ENCODE measurements at places on chromosomes 13 and 19. TPM values are rescaled to one million over a fixed set of nuclear protein-coding genes. Genes with fewer than 3 reads are reported as not detected.
A peak's percentile ranks its signal among the peaks of the same experiment; 100 is the strongest.

DNA sequence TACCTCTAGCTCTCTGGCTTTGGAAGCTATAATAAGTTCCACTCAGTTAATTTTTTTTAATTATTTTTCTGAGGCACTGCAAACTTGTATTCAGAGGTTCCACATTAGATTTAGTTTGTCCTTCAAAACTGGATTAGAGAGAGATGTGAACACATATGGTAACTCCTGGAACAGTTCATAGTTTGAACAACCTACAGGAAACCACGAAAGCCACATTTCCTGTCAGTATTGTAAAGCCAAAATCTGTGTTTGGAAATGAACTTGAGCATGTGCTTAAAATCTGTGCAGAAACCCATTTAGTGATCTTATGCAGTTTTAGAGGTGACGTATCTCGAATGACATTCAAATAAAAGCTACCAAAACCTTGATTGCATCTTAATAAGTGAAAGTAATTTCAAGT is 1952.0 kb downstream of the OLFM4 start:
- DNase-seq, result no peak

PEX11G gene
- total RNA-seq, result 2.3 TPM

DNA sequence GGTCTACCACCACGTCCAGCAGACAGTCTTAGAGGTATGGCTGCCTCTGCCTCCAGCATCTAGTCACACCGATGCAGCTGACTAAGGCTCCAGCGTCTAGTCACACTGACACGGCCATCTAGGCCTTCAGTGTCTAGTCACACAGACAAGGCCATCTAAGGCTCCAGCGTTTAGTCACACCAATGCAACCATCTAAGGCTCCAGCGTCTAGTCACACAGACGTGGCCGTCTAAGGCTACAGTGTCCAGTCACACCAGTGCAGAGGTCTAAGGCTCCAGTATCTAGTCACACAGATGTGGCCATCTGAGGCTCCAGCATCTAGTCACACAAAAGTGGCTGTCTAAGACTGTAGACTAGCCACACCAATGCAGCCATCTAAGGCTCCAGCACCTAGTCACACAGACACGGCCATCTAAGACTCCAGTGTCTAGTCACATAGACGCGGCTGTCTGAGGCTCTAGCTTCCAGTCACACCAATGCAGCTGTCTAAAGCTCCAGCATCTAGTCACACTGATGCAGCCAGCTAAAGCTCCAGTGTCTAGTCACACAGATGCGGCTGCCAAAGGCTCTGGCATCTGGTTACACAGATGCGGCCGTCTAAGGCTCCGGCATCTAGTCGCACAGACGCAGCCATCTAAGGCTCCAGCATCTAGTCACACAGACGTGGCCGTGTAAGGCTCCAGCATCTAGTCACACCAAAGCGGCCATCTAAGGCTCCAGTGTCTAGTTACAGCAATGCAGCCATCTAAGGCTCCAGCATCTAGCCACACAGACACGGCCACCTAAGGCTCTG is 55.1 kb downstream of the KLF2 start:
- DNase-seq, result no peak

DNA sequence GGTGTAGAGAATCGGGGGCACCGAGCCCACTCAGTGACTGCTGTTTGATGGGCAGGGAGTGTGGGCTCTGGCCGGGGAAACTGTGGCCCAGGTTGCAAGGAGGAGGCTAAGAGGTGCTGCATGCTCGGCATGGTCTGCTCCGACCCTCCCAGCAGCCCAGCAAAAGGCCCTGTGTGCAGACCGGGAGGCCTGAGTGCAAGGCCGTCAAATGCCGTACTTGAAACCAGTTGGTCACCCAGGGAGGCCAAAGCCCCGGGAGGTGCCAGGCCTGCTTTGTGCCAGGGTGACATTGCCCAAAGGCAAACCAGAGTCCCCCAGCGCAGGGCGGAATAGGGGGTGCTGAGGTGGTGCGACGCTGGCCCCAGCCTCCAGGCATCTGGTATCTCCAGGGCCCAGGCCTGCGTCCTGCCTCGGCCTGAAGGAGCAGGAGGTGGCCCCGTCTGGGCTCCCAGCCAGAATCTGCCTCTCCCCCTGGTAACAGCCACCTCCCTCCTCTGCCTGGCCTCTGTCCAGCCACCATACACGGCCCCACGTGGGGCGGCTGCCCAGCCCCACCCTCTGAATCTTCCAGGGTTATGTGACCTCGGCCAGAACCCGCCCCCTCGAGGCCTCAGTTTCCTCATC is 4.0 kb downstream of the PIK3R2 start:
- DNase-seq, result peak; percentile 85

All from dermis microvascular lymphatic vessel endothelial cell (primary cell).